Astrocyte of the hippocampus (primary cell): ENCODE measurements at places on chromosomes 6 and 20.

- DNase-seq = no peak
Observed at GRCh38 chr6:16756660-16757255, 4.5 kb downstream of the ATXN1 start.

DNA sequence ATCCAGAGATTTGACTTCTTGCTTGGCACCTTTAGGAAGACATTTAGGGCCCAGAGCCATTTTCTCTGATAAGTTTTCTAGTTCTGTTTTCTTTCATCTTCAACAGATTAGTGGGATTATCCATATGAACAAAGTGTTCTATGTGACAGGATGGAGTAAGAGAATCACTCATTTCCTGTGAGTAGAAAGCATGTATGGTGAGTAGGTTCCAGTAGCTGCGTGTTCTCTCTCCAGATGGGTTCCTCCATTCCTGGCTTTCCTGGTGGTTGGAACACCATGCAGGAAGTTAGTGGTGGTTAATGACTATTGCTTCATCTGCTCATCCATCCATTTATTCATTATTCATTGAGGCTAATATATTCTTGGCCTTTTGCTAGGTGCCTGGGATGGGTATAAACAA, 54.0 kb downstream of the EFCAB8 start:
- no peak for DNase-seq

- DNase-seq = peak; percentile 67
Observed at GRCh38 chr6:44430326-44430725, 42.8 kb downstream of the CDC5L start.

- no peak for DNase-seq
Observed at GRCh38 chr6:105458084-105458483, 55.2 kb upstream of the PREP start.

DNA sequence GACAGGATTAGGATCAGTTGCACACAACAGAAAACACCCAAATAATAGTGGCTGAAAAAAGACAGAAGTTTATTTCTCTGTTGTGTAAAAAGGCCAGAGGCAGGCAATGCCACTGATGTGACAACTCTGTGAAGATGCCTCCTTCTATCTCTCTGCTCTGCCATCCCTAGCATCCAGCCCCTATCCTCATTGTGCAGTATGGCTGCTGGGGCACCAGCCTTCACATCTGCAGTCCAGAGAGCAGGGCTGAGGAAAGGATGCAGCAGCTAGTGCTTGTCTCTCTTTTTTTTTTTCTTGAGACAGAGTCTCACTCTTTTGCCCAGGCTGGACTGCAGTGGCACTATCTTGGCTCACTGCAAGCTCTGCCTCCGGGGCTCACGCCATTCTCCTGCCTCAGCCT, 6.4 kb upstream of the ADA start:
- DNase-seq = no peak

GRCh38 chr6:10381133-10381829, 33.6 kb downstream of the TFAP2A start:
- peak; percentile 31 for DNase-seq

GRCh38 chr6:137148306-137149034, 25.0 kb downstream of the IL22RA2 start:
- no peak for DNase-seq

DNA sequence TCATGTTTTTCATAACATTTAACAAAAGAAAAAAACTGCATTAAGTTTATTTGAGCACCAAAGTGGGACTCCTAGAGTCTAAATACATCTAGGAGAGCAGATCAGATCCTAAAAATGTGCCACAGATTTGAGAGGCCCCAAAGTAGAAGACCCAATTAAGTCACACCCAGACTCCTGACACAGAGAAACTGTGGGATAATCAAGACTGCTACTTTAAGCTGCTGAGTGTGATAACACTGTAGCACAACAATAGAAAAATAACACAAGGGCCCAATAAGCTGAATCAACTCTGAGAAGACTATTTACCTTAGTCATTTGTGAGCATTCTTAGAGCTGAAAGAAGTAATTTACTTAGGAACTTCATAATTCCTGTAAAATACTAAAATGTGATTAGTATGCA, 26.0 kb downstream of the TRDN start:
- no peak for DNase-seq

DNA sequence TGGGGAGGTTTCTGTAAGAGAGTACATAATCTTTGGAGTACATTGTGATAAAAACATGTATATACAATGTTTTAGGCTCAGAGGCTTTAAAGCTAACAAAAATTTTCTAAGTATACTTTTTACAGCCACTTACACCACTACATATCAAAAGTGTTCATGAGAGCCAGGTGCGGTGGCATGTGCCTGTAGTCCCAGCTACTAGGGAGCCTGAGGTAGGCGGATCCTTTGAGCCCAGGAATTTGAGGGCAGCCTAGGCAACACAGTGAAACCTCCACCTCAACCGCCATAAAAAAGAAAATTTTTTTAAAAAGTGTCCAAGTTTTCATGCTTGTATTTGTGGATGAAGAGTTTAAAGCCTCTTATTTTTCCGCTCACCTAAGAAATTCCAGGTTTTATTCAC, 22.5 kb downstream of the SNX3 start:
- DNase-seq = no peak
